Erythroblast (primary cell): ENCODE measurements at places on chromosomes 7 and 10.

DNA sequence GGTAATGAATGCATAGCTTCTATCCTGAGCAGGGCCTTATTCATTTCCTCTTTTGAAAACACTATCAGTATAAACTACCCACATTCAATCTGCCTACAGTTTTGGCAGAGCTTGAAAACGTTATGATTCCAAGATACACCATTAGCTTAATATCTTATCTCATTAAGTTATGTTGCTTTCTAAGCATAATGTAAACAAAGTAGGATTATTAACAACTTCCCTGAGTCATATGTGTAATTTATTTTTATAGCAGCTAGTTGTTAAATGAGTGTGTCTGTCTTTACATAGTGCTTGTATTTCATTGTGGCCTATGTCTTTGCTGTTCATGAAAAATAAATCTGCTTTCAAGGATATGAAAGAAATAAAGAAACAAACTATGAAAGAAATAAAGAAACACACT lies 106.2 kb upstream of the DLX6 start:
- DNase-seq = no peak

DNA sequence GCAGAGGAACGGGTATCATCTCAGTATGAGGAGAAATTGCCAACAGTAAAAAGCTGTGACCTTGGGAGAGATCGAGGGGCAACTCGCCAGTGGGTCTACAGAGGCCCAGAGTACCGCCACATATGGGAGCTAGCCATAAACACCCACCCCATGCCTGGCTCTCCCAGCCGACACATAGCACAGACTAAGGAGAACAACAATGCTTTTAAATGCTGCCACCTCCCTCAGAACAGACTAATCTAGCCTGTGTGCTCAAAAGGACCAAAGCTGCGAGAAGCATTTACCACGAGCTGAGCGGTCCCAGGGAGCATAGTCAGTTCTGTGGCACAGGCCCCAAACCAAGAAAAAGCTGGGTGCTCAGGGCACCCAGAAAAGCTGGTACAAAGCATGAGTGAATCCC lies 73.3 kb downstream of the LSM5 start:
- no peak for DNase-seq

DNA sequence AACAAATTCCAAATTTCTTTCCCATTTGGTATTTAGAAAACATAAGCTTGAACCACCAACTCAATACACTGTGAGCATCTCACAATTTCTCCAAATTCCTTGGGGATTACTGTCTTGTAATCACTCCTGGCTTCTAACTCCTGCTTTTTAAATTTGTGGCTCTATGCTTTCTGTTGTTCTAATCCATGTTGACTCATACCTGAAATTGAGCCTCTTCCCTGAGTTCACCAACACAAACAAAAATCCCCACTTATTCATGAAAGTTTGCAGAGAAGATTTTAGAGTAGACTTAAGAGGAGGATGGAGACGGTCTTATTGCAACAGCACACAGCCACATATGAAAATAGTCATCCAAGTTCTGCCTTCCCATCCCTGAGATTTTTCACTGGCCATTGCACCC lies 252.5 kb downstream of the PTEN start:
- DNase-seq = no peak

GRCh38 chr10:101214446-101215396 lies 14.5 kb downstream of the LBX1 start:
- DNase-seq = peak; percentile 64

DNA sequence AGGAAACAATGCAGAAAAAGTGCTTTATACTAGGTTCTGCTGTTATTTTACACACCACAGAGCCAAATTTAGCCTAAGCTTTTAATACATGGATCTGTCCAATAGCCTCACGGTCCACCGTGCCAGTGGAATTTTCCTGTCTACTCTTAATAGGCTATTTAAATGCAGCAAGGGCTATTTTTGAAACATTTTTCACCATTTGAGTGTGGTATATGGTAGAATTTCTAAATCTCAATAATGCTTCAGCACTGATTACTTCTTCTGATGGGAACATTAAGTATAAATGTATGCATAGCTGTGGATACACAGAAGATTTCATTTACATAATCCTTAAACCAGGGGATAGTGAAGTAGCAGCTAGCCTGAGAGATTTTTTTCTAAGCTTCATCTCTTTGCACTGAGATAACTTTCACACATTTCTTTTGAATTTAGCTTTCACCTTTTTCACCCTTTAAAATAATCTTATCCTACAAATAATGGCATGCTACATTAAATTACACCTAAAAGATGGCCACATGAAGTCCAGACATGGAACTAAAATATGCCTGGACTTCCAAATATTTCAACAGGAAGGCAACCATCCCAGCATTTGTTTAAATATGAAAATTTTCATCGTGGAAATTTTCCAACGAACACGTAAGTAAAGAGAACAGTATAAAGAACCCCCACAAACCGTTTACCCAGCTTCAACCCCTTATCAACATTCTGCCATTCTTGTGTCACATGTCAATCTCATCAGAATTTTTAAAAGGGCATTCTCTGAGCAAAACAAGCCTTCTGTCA lies 45.4 kb downstream of the AMPH start:
- no peak for DNase-seq

GRCh38 chr7:1915956-1916600 lies 246.0 kb downstream of the ELFN1 start:
- no peak for DNase-seq

- no peak for DNase-seq
These were observed 376.2 kb upstream of the MGMT start for GRCh38 chr10:129090618-129091366.

DNA sequence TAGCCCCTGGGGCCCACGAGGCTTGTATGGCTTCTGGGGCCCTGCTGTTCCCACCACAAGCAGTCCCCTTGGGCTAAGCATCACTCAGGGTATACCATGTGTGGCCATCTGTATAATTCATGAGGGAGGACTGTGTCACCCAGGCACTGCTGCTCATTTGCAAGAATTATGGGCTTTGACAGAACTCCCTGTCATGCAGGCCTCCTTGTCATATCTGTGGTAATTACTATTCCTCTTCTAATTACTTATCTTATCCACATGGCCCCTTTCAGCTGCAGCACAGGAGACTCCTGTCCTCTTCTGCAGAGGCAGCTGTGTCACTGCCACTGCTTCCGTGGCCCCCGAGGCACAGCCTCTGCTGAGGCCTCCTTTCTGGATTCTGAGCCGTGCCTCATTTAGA lies 46.3 kb downstream of the LRMDA start:
- no peak for DNase-seq

DNA sequence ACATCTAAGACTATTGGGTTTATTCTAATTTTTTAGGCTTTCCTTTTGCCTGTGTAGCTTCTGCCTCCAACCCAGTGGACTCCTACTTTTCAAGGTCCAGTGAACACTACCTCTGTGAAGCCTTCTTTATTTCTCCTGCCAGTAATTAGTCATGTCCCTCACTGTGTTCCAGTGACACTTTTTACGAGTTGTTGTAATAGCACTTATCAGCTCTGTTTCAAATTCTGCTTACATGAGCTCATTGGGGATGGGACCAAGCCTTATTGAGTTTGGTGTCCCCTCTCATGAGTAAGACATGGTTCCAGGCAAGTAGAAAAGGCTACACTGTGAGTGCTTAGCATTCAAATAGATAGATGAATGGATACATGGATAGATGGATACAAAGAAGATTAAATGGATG lies 184.6 kb downstream of the HIBADH start:
- no peak for DNase-seq

DNA sequence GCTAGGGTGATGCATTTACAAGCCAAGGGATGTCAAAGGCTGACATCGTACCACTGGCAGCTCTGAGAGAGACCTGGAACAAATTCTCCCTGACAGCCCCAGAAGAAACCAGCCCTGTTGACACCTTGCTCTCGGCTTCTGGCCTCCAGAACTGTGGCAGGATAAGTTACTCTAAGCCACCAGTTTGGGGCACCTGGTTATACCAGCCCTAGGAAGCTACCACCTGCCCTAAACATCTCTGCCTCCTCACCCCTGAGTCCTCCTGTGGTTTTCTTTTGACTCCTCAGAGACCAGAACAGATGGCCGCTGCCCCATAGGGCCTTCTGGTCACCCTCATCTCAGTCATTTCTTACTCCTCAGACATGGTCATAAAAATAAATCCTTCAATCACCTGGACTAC lies 107.4 kb downstream of the CPXM2 start:
- no peak for DNase-seq

- DNase-seq = peak; percentile 30
These were observed 23.4 kb downstream of the ATOH7 start for GRCh38 chr10:68208424-68209042.

DNA sequence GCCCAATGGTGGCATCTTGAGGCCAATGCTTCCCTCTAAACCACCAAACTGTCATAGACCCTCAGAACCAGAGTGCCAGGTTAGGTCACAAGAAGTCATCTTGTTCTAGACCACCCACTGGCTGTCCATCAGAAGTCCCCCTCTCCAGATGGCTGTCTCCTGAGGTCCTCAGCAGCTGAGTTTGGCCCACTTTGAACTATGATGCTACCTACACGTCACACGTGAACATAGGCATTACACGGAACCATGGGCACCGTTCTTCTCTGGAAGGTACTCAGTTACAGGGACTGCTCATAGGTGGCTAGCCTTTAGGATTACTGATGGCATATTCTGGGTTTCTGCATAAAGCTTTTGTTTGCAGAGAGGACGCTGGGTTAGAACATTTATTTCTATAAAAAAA lies 166.4 kb downstream of the ADAM12 start:
- DNase-seq = no peak

GRCh38 chr10:111873041-111873440 lies 310.5 kb downstream of the GPAM start:
- DNase-seq = no peak

DNA sequence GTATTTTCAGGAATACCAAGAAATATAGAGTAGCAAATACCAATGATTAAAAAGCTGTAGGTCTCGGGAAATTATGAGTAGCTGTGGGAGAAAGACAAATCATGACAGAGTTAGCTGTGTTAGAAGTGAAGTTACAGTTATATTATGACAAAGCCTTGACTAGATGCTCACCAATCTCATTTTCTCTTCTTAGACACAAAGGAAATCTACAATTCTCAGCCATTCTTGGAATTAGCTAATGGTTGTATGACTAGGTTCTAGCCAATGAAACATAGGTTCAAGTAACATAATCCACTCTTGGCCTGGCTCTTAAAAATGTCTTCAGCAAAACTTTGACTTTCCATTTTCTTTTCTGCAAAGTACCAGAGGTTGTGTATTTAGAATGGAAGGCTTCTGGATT lies 228.8 kb upstream of the MTPN start:
- no peak for DNase-seq

DNA sequence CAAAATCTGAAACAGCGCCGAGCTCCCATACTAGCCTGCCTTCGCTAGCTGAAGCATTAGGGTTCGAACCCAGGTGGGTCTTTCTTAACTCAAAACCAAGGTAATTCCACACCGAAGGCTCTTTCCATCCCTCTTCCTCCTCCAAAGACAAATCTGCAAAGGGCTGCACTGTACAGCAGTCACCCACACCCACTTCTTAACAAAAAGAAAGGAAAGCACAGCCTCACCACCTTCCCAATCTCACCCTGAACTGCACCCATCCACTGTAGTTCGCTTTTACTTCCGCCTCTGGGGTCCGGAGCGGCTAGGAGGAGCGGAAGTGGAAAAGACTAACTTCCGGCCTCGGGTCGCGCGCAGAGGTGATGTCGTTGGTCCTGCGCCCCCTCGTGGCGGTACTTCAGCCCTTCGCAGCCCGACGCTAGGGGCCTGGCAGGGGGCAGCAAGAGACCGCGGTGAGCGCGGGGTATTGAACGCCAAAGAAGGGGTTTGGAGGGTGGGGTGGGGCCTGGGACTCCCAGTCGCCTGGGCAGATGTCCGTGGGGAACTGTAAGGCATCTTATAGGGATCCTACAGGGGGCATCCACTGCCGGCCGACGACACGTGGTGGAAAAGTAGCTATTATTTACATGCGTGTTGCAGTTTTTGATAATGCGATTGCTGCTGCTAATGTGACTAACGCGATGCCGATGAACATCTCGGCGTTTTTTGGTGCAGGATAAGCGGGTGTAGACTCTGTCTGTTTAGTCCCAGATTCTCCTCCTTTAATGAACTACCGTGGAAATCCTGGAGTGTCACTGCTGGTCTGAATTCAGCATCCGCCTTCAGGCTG lies at the start of gene MTERF1:
Gene MTERF1 (minus strand): TSS at position 290 of the 829 bp plus-strand sequence. CDS start 619 bp downstream, outside the sequence.
- peak; percentile 96 for DNase-seq

DNA sequence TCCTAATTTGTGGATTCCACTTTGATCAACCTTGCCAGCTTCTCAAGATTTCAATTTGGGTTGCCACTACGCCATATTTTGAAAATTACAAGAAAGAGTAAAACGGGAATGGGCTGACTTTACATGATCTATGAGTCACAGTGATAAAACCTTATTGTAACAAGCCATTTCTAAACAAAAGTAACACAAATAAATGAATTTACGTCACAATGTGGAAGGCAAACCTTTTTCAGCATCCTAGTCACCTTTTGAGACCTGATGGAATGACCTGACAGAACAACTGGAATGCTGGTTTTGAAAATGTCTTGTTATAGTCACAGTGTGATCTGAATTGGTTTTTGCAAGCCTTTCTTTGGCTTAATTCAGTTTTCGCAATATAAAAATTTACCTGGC lies 85.9 kb downstream of the CDK6 start:
- no peak for DNase-seq

DNA sequence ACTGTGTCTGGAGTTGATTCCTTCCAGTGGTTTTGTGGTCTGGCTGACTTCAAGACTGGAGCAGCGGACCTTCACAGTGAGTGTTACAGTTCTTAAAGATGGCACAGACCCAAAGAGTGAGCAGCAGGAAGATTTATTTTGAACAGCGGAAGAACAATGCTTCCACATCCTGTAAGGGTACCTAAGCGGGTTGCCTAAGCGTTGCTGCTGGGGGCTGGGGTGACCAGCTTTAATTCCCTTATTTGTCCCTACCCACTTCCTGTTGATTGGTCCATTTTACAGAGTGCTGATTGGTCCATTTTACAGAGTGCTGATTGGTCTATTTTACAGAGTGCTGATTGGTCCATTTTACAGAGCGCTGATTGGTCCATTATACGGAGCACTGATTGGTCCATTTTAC lies 13.2 kb downstream of the AKR1B15 start:
- no peak for DNase-seq

DNA sequence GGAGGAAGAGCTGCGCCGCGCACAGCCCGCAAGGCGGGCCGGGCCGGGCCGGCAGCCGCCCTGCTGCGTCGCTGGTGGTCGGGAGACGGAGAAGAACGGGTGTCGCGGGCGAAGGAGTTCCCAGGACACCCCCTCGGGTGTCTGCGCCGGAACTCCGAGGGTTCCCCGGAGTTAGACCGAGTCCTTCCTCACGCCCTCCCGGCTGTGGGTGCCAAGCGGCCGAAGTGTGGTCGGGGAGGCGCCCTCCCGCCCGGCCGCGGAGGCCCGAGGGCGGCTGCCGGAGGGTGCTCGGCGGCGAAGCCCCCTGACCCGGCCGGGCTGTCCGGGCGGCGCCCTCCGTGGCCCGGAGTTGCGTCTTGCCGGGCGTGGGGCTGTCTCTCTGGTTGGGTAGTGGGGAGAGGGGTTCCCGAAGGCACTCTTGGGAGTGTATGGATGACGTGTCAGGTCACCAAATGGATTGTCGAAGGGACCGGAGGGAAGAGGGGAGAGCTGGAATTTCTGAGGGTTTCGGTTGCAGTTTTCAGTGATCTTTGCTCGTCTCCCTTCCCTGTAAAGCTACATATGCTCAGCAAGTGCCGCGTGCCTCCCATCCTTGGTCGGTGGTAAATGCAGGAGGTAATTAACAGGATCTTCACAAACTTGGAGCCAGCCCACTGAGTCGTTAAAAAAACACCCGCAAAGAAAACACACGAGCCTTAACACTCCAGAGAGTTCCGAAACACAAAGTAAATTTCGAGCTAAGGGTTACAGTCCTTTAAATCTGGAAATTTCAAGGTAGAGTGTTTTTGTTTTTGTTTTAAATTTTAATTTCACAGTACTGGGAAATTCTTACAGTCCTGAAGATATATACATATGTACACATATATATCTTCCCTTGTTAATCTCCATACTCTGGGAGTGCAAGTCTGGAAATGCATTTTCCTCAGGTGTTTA lies 871 bp downstream of the ST7 start:
- peak; percentile 76 for DNase-seq
